ENCODE measurements at places on chromosomes 11 and 22. TPM values are rescaled to one million over a fixed set of nuclear protein-coding genes. Genes with fewer than 3 reads are reported as not detected.
A peak's percentile ranks its signal among the peaks of the same experiment; 100 is the strongest.

DNA sequence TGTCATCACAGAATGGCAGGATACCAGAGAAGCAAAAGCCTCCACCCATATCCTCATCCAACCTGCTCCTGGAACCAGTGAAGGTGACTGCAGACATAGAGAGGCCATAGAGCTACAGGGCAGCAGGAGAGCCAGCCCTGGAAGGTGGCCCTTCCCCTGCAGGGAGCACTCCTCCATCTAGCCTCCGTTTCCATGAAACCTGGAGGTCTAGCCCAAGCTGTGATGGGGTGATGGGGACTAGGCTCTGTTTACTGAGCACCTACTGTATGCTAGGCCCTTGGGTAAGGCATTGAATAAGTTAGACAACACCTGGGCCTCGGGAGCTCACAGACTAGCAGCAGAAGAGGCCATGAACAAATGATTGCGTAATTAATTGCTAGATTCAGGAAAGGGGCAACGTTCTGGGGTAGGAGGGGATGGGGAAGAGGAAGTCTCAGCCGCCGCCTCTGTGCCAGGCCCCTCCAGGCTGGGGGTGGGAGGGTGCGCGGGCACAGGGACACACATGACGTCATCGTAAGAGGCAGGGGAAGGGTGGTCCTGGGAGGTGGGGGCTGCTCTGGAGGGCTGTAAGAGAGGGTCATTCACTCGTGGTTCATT is 784 bp upstream of the SYNGR1 start:
- H3K27ac ChIP-seq, result no peak overlapping the region
- peaks cover 25% of the 10 kb centered on the region for H3K4me1 ChIP-seq
- no peak for DNase-seq
- H3K36me3 ChIP-seq, result no peaks in the 10 kb centered on the region
- peaks cover 9% of the 10 kb centered on the region for H3K27me3 ChIP-seq

GRCh38 chr22:30044369-30044768 is 35.9 kb upstream of the HORMAD2 start:
- no peak for DNase-seq
- H3K4me3 ChIP-seq, result no peak overlapping the region
- H3K36me3 ChIP-seq, result no peaks in the 10 kb centered on the region
- peak overlapping the region; percentile 23 for H3K27ac ChIP-seq
- peaks cover 20% of the 10 kb centered on the region for H3K4me1 ChIP-seq

- H3K4me1 ChIP-seq, result no peaks in the 10 kb centered on the region
- no peak overlapping the region for H3K27ac ChIP-seq
- H3K36me3 ChIP-seq, result no peaks in the 10 kb centered on the region
- no peaks in the 10 kb centered on the region for H3K27me3 ChIP-seq
Measured at GRCh38 chr11:15747671-15748070, 608.7 kb downstream of the SOX6 start.

- H3K36me3 ChIP-seq, result no peaks in the 10 kb centered on the region
- DNase-seq, result no peak
- no peaks in the 10 kb centered on the region for H3K27me3 ChIP-seq
- H3K27ac ChIP-seq, result no peak overlapping the region
- no peaks in the 10 kb centered on the region for H3K4me1 ChIP-seq
- H3K4me3 ChIP-seq, result no peak overlapping the region
Measured at GRCh38 chr22:48359613-48359965, 1468.1 kb downstream of the BRD1 start.

- H3K27ac ChIP-seq, result no peak overlapping the region
- peaks cover 28% of the 10 kb centered on the region for H3K4me1 ChIP-seq
- H3K4me3 ChIP-seq, result no peak overlapping the region
- H3K36me3 ChIP-seq, result no peaks in the 10 kb centered on the region
Measured at GRCh38 chr11:27205250-27205649, 157.8 kb downstream of the CCDC34 start.

- no peaks in the 10 kb centered on the region for H3K36me3 ChIP-seq
- no peak overlapping the region for H3K27ac ChIP-seq
- DNase-seq, result no peak
- H3K27me3 ChIP-seq, result no peaks in the 10 kb centered on the region
Measured at GRCh38 chr11:58965246-58965985, 26.1 kb downstream of the GLYATL1 start.

DNA sequence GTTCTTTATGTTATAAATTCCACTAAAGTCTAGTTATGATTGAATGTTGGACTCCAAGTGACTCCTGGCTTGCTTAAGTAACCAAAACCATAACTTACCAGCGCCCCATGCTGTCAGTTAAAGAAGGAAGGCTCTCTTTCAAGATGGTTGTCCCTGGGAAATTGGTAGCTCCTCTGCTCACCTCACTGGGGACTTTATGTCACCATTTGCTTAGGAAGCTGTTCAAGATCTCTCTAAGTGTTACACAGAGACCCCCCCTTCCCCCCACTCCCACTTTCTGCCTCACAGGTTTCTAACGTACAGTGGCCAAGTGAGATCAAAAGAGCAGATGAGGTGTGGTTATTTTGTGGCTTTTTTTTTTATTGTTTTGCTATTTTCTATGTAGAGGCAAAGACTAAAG is 301.8 kb downstream of the AASDHPPT start:
- H3K36me3 ChIP-seq, result no peaks in the 10 kb centered on the region
- H3K4me3 ChIP-seq, result no peak overlapping the region
- H3K27ac ChIP-seq, result no peak overlapping the region
- peaks cover 6% of the 10 kb centered on the region for H3K4me1 ChIP-seq

GRCh38 chr11:72828692-72829101 is 14.5 kb downstream of the ATG16L2 start:
- H3K36me3 ChIP-seq, result peaks cover 2% of the 10 kb centered on the region
- H3K27me3 ChIP-seq, result no peaks in the 10 kb centered on the region
- H3K27ac ChIP-seq, result no peak overlapping the region

- peaks cover 3% of the 10 kb centered on the region for H3K4me1 ChIP-seq
- H3K4me3 ChIP-seq, result no peak overlapping the region
- H3K27ac ChIP-seq, result no peak overlapping the region
- DNase-seq, result no peak
- H3K27me3 ChIP-seq, result no peaks in the 10 kb centered on the region
Measured at GRCh38 chr11:88327462-88328143, 9.9 kb downstream of the CTSC start.

DNA sequence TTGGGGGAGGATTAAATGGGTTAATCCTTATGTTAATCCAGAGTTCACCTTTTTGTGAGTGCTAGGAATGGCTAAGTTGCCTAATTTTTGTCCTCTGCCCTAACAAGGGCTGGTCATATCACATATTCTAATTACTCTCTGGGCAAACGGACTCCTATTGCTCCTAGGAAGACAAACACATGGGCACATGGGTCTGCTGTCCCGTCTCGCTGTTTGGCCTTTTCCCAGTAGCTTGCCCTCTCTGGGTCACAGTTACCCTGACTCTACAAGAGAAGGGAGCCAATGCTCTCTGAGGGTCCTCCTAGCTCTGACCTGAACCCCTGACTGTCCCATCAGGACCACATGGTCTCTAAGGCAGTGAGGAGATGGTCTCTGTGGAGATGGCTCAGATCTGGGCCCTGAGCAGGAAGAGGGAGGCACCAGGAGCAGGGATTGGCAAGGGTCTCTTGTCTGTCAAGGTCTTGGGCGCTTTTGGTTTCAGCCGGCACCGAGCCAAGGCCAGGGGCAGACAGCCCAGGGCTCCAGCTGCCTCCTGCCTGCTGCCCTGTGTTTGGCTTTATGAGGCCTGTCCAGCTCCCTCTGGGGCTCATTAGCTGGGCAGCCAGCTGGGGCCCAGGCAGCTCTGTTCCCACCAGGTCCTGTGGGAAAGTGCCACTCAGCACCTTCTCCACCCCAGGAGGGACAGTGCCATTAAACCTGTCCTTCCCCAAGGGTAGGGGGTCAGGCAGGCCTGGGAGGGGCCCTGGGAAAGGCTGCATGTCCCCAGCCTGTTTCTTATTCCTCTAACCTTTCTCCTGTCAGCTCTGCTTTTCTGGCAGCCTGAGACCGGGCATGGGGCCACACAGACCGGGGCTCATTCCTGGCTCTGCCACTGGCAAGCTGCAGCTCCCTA is 559.9 kb downstream of the MN1 start:
- H3K36me3 ChIP-seq, result no peaks in the 10 kb centered on the region
- no peak for DNase-seq
- H3K4me3 ChIP-seq, result no peak overlapping the region
- no peak overlapping the region for H3K27ac ChIP-seq
- H3K4me1 ChIP-seq, result peaks cover 17% of the 10 kb centered on the region

- H3K4me3 ChIP-seq, result no peak overlapping the region
- no peaks in the 10 kb centered on the region for H3K27me3 ChIP-seq
- no peak overlapping the region for H3K27ac ChIP-seq
Measured at GRCh38 chr22:48061726-48062125, 1299.3 kb downstream of the TBC1D22A start.

Gene CECR2
- polyA plus RNA-seq, result not detected

Gene VSIG10L2
- polyA plus RNA-seq, result 0.09 TPM

Gene TMPRSS4
- 1.7 TPM for polyA plus RNA-seq

Gene GAS2
- polyA plus RNA-seq, result 0.64 TPM

Gene GLB1L2
- polyA plus RNA-seq, result 5.1 TPM
